Adrenal gland (tissue), 19 donors: ENCODE measurements at places on chromosomes 6 and 20. TPM values are rescaled to one million over a fixed set of nuclear protein-coding genes. Genes with fewer than 3 reads are reported as not detected.

DNA sequence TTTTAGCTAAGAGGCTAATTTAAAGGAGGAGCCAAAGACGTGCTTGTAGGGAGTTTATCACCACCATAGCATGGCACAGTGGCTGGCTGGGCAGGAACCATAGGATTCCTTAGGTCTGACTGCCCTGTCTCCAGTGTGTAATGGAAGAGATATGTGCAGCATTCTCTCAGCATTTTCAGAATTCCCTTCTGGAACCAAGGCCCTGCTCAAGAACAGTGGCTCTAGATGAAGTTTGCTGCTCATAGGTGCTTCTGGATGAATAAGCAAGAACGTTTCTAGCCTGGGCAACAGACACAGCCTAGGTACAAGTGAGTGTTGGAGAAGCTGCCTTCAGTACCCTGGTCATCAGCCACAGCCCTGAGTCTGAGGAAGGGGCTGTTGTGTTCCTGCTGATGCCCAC lies 69.1 kb downstream of the LCA5 start:
- no peak overlapping the region for H3K27ac ChIP-seq
- no peaks in the 10 kb centered on the region for H3K27me3 ChIP-seq
- H3K36me3 ChIP-seq = no peaks in the 10 kb centered on the region
- no peak overlapping the region for H3K4me3 ChIP-seq
- DNase-seq = no peak

The HLA-A gene
- total RNA-seq = 1,252 TPM

DNA sequence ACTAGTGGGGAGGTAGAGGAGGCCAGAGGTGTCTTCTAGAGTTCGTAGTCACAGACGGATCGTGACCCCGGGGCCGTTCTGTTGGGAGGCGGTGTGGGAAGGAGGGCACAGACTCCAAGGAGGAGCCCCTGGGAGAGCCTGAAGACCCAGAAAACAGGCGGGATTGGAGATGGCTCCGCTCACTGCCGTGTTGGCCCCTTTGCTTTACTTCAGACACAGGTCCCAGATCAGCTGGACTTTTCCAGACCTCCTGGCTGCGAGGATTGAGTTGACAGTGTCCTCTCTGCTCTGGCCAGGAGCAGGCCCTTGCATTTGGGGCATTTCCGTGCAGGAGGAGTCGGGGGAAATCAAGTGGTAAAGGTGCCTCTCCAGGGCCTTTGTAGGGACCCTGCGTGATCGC lies 112.9 kb downstream of the ARMC2 start:
- H3K27me3 ChIP-seq = no peaks in the 10 kb centered on the region
- H3K36me3 ChIP-seq = no peaks in the 10 kb centered on the region
- H3K27ac ChIP-seq = no peak overlapping the region

DNA sequence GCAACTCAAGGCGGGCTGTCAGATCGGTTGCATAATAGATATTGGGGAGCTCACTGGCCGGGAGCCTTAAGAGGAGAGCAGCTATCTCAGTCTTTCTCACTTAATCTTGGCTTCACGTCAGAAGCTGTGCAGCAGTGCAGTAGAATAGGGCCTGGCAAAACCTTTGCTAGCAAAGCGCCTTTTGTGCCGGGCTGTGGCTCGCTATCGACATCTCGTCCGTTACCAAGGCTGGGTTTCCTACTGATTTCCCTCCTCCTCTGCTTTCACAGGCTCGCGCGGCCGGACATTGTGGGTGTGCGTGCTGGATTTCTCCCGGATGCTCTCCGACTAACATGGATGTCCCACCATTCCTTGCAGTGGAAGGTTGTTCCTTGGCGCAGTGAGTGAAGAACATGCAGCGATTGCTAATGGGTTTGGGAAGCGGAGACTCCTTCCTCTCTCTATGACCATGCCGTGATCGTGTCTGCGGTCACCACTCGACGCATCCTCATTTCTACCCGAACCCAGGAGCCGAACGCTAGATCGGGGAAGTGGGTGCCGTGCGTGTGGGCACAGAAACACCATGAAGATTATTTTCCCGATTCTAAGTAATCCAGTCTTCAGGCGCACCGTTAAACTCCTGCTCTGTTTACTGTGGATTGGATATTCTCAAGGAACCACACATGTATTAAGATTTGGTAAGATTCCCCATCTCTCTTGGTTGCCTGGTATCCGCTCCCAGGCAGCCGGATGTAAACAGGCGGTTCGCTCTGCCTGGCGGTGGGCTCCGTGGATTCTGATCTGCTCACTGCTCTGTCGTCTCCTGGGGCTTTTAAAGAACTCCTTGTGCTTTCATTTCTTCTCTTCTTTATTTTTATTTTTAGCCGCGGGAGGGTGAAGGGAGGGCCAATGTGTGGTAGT lies 5.5 kb downstream of the GRIK2 start:
- H3K4me3 ChIP-seq = no peak overlapping the region
- DNase-seq = no peak
- H3K36me3 ChIP-seq = no peaks in the 10 kb centered on the region
- H3K4me1 ChIP-seq = no peaks in the 10 kb centered on the region
- peaks cover 18% of the 10 kb centered on the region for H3K27me3 ChIP-seq

GRCh38 chr6:155493026-155493693 lies 37.5 kb upstream of the NOX3 start:
- DNase-seq = no peak
- H3K36me3 ChIP-seq = no peaks in the 10 kb centered on the region
- H3K27me3 ChIP-seq = no peaks in the 10 kb centered on the region
- H3K27ac ChIP-seq = peak overlapping the region; percentile 87
- no peak overlapping the region for H3K4me3 ChIP-seq

The BTN1A1 gene
- total RNA-seq = not detected

The RIPPLY2 gene
- not detected for total RNA-seq

DNA sequence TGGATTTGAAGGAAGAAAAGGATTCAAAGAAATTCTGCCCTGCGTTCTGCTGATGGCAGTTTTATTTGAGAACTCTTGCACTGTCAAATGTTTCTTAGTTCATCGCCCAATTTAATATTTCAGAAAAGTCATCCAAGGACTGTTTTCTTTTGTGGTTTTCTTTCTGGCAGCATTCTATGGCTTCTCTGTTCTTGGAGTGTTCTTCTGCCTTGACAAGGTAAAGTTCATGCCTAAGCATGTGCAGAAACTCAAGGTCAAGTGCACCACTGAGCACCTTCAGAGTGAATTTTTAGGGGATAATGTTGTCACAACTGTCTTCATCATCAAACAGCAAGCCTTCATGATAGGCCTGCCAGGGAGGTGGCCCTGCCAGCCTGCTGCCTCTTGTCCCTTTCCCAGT lies 225.6 kb downstream of the PLCB1 start:
- peaks cover 23% of the 10 kb centered on the region for H3K4me1 ChIP-seq
- H3K4me3 ChIP-seq = no peak overlapping the region
- H3K27me3 ChIP-seq = no peaks in the 10 kb centered on the region
- no peaks in the 10 kb centered on the region for H3K36me3 ChIP-seq

DNA sequence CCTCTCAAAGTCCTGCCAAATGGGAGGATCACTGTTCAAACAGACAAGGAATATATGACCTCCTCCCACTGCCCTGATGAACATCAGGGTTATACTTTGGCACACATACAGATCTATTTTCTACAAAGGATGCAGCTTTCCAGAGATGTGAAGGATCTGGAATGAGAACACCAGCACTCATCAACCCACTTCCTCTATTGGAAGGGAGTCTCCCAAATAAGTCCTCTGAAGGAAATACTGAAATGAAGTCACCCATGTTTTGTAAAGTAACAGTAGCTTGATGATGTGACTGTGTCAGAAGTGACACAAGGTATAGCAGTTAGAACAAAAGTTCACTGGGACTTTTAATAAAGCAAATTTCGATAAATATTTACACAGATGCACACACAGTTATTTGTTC lies 104.9 kb downstream of the OGFRL1 start:
- H3K4me3 ChIP-seq = no peak overlapping the region
- H3K4me1 ChIP-seq = peaks cover 26% of the 10 kb centered on the region
- no peaks in the 10 kb centered on the region for H3K27me3 ChIP-seq
- H3K36me3 ChIP-seq = no peaks in the 10 kb centered on the region

- H3K4me1 ChIP-seq = no peaks in the 10 kb centered on the region
- H3K27ac ChIP-seq = no peak overlapping the region
- no peaks in the 10 kb centered on the region for H3K27me3 ChIP-seq
- no peaks in the 10 kb centered on the region for H3K36me3 ChIP-seq
Measured at GRCh38 chr6:16903470-16903869, 142.2 kb upstream of the ATXN1 start.

DNA sequence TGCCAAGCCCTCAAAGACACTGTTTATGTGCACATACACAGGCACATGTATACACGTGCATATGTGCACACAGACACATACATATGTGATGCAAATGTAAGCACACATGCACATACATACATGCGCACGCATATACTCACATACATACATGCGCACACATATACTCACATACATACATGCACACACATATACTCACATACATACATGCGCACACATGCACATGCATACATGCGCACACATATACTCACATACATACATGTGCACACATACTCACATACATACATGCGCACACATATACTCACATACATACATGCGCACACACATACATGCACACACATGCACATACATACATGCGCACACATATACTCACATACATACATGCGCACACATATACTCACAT lies 20.5 kb upstream of the FOXQ1 start:
- peaks cover 12% of the 10 kb centered on the region for H3K27me3 ChIP-seq
- no peaks in the 10 kb centered on the region for H3K4me1 ChIP-seq
- DNase-seq = no peak
- no peak overlapping the region for H3K27ac ChIP-seq
- H3K36me3 ChIP-seq = no peaks in the 10 kb centered on the region

GRCh38 chr6:8434727-8435092 lies 635 bp downstream of the SLC35B3 start:
- H3K4me3 ChIP-seq = peak overlapping the region; percentile 81
- peaks cover 32% of the 10 kb centered on the region for H3K4me1 ChIP-seq
- peak overlapping the region; percentile 91 for H3K27ac ChIP-seq
- no peaks in the 10 kb centered on the region for H3K27me3 ChIP-seq
- no peaks in the 10 kb centered on the region for H3K36me3 ChIP-seq

DNA sequence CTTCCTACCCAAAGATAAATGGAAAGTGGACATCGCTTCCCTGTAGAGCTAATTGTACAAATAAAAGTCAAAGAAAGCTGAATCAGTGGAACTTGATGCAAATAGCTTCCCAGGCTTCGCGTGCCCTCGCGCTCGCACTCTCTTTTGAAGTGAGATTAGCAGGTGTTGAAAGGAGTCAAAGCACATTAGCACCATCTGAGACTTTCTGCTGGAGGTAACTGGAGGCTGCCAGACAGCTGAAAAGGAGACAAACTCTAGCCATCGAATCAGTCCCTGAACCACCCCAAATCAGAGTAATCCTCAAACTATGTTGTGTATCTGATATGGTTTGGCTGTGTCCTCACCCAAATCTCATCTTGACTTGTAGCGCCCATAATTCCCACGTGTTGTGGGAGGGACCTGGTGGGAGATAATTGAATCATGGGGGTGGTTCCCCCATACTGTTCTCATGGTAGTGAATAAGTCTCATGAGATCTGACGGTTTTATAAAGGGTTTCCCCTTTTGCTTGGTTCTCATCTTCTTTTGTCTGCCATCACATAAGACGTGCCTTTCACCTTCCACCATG lies 23.7 kb downstream of the SULF2 start:
- no peak for DNase-seq
- H3K27ac ChIP-seq = no peak overlapping the region
- no peaks in the 10 kb centered on the region for H3K27me3 ChIP-seq
- H3K36me3 ChIP-seq = no peaks in the 10 kb centered on the region
- H3K4me1 ChIP-seq = peaks cover 7% of the 10 kb centered on the region

DNA sequence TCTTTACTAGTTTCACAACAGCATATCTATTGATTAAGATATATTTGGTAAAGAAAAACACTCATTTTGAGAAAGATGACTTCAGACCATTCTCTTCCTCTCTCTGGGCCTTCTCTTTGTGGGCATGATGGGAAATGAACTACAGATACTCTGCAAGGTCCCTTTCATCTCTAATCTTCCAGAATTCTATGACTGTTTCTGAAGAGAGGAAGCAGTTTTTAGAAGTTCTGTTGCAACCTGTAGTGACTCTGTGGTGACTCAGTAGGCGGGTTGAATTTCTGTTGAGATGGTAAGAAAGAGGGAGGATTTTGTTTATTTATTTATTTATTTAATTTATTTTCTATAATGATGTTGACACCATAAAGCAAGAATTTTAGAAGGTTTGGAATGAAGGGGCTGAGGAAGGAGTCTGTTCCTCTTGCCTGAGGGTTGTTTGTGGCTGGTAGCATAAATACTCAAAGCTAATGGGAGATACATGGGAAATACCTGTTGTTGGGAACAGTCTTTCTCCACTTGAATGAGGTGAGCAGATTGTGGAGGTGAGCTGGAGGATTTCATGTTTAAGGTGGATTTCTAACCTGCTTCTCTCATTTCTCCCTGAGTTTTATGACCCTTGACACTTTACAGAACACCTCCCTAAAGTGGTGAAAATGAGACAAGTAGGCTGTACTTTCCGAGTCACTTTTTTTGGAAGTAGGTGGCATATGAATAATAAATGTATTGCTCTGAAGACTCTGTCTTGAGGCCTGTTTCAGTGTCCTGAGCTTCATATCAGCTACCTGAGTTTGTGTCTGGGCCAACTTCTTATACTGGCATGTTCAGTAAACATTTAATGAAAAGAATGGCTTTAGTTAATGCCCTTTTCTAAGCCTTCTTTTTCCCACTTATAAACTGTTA lies 15.0 kb downstream of the ACSS2 start:
- DNase-seq = peak; percentile 48
- H3K4me3 ChIP-seq = no peak overlapping the region
- H3K36me3 ChIP-seq = no peaks in the 10 kb centered on the region
- no peaks in the 10 kb centered on the region for H3K27me3 ChIP-seq
- H3K27ac ChIP-seq = no peak overlapping the region

GRCh38 chr6:88670369-88670768 lies 293.0 kb downstream of the RNGTT start:
- no peaks in the 10 kb centered on the region for H3K36me3 ChIP-seq
- H3K27me3 ChIP-seq = no peaks in the 10 kb centered on the region
- no peak overlapping the region for H3K27ac ChIP-seq
- no peak overlapping the region for H3K4me3 ChIP-seq
- no peak for DNase-seq
- no peaks in the 10 kb centered on the region for H3K4me1 ChIP-seq

DNA sequence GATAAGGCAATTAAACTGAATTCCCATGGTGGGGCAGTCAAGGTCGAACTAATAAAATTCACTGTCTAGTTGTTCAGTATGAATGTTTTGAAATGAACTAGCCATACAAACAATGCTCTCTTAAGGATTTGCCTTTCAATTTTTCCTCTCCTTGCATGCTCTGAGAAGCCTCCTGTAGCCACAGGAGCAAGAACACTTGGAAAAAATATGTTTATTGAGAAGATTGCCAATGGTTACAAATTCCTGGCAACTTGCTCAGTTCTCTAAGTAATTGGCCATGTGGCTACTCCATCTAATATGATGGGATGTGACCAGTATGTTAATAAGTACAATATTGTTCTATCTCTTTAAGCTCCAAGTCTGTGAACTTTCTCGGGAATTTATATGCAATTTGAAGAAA lies 49.4 kb downstream of the FUT9 start:
- H3K36me3 ChIP-seq = no peaks in the 10 kb centered on the region
- no peaks in the 10 kb centered on the region for H3K4me1 ChIP-seq
- no peak overlapping the region for H3K27ac ChIP-seq
- no peak overlapping the region for H3K4me3 ChIP-seq
- DNase-seq = no peak

The ADGRF4 gene
- total RNA-seq = 0.71 TPM

- no peaks in the 10 kb centered on the region for H3K4me1 ChIP-seq
- no peak overlapping the region for H3K4me3 ChIP-seq
- H3K27ac ChIP-seq = no peak overlapping the region
- no peaks in the 10 kb centered on the region for H3K36me3 ChIP-seq
- H3K27me3 ChIP-seq = no peaks in the 10 kb centered on the region
Measured at GRCh38 chr6:1864496-1864895, 254.8 kb downstream of the FOXC1 start.
